ENCODE measurements at places on chromosomes 7 and 10.

DNA sequence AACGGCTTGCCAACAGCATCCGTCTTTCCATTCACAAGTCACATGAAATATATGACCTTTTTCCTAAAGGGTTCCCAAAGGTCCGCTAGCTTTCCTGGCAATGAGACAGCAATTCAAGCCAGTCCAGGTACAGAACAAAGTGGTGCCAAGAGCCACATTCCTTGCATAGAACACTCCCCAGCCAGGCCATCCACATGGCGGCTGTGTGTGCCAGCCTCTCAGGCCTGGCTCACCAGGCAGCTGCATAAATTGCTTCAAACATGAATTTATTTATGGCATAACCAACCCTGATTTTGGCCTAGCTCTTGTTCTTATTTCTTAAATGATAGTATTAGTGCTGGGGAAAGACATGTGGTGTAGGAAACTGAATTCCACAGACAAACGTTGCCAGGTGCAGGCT, 63.7 kb upstream of the CREB5 start:
- no peak for DNase-seq
- H3K4me3 ChIP-seq: no peak overlapping the region
- H3K27ac ChIP-seq: no peak overlapping the region
- no peaks in the 10 kb centered on the region for H3K27me3 ChIP-seq
- no peaks in the 10 kb centered on the region for H3K4me1 ChIP-seq
- no peaks in the 10 kb centered on the region for H3K36me3 ChIP-seq

DNA sequence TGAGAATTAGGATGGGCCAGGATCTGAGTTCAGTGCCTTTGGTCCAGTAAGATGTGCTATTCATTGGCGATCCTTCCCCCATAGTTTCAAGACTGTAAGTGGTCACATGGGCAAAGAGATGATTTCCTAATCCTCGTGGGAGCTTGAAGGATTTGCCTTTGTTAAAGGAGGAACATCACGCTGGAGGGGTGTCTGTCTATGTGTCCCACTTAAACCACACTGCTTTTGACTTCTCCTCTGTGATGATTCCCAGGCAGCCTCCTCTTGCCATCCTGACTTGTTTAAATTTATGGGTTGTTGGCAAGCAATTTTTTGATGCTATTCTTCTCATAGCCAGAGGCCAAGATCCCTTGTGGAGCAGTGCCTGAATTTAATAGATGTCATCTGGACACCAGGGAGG, 154.0 kb downstream of the TCF7L2 start:
- no peak overlapping the region for H3K27ac ChIP-seq
- H3K4me3 ChIP-seq: no peak overlapping the region
- no peaks in the 10 kb centered on the region for H3K36me3 ChIP-seq
- no peak for DNase-seq
- no peaks in the 10 kb centered on the region for H3K27me3 ChIP-seq

- H3K27me3 ChIP-seq: peaks cover under 1% of the 10 kb centered on the region
- peaks cover 5% of the 10 kb centered on the region for H3K4me1 ChIP-seq
- no peak overlapping the region for H3K4me3 ChIP-seq
- no peak overlapping the region for H3K27ac ChIP-seq
- peak; percentile 1 for DNase-seq
Measured at GRCh38 chr10:43233601-43234430, 33.0 kb downstream of the RASGEF1A start.

DNA sequence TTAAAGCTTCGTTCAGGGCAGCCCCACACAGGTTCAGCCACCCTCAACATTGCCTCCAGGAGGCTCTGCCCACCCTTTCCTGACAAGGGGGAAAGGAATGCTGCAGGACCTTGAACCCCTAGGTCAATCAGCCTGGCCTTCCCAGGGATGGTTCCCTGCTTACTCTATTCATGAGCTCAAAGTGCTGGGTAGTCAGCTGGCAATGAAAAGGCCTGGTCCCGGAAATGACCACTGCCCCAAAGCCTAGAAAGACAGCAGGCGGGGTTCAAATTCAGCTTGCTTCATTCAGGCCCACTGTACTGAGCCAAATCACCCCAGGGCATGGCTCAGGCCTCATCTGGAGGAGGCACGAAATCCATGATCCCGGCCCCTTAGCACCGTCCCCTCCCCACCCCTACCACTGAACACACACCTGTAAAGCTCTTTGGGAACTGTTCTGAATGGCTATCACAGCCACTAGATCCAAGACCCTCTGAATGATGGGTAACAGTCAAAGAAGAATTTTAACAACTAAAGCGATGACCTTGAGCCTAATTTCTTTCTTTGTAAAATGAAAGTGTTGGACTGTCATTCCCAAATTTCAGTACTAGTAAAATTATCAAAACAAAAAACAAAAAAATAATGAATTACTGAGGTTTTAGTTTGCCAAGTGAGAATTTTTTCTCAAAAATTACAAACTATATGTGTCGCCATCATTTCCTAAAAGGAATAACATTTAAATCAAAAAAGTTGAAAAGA, 1.0 kb downstream of the URGCP start:
- no peak for DNase-seq
- H3K27ac ChIP-seq: no peak overlapping the region
- H3K4me3 ChIP-seq: peak overlapping the region; percentile 61
- peaks cover 2% of the 10 kb centered on the region for H3K36me3 ChIP-seq

GRCh38 chr10:101778781-101779543, 3.0 kb upstream of the FGF8 start:
- H3K27ac ChIP-seq: no peak overlapping the region
- no peaks in the 10 kb centered on the region for H3K36me3 ChIP-seq
- H3K4me1 ChIP-seq: peaks cover 26% of the 10 kb centered on the region
- peak overlapping the region; percentile 44 for H3K4me3 ChIP-seq
- H3K27me3 ChIP-seq: peaks cover 16% of the 10 kb centered on the region
- no peak for DNase-seq

GRCh38 chr7:50273301-50273700, 31.2 kb upstream of the IKZF1 start:
- H3K27me3 ChIP-seq: no peaks in the 10 kb centered on the region
- H3K4me3 ChIP-seq: no peak overlapping the region
- no peak for DNase-seq
- H3K4me1 ChIP-seq: peaks cover 45% of the 10 kb centered on the region

DNA sequence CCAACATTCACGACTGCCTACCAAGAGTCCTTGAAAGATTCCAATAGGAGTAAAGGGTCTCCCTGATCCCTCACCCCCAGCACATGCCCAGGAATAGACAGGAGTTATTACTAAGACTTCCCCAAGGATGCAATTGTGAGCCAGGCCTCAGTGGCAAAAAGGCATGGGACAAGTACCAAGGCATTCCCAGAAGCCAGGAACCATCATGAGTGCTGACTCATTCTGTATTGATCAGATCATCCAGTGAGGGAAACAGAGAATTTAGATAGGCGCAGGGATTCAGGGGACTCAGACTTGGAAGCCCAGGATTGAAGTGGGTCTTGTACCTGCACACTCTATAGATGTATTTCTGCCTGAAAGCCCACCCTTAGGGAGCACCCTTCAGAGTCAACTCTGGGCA, 21.2 kb downstream of the MBL2 start:
- no peaks in the 10 kb centered on the region for H3K36me3 ChIP-seq
- no peak overlapping the region for H3K27ac ChIP-seq
- no peak for DNase-seq
- H3K4me3 ChIP-seq: no peak overlapping the region
- H3K27me3 ChIP-seq: no peaks in the 10 kb centered on the region

DNA sequence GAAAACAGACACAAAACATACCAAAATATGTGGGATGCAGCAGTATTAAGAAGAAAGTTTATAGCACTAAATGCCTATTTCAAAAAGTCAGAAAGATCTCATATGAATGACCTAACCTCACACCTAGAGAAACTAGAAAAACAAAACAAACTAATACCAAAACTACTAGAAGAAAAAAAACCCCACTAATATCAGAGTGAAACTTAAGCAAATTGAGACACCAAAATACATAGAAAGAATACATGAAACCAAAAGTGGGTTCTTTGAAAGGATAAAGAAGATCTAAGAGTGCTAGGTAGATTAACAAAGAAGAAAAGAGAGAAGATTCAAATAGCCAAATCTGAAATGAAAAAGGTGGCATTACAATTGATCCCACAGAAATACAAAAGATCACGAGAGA, 494.1 kb downstream of the SH2D4B start:
- H3K4me1 ChIP-seq: no peaks in the 10 kb centered on the region
- H3K27ac ChIP-seq: no peak overlapping the region
- no peaks in the 10 kb centered on the region for H3K36me3 ChIP-seq

DNA sequence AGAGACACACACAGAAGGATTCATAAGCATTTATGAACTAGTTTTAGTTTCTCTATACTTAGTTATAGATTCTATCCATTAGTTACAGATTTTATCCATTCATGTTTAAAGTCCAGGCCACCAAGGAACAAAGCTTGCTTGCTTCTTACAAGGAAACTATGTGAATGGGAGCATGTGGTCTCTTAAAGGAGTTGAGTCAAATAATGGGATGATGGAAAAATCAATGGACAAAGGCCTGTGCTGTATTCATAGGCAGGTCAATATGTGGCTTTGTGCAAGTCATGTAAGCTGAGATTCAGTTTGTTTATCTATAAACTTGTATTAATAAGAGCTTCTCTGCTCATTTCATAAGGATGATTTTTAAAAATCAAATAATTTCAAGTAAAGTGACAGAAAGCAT, 172.8 kb upstream of the CDK1 start:
- DNase-seq: no peak
- H3K4me1 ChIP-seq: no peaks in the 10 kb centered on the region
- no peak overlapping the region for H3K27ac ChIP-seq

DNA sequence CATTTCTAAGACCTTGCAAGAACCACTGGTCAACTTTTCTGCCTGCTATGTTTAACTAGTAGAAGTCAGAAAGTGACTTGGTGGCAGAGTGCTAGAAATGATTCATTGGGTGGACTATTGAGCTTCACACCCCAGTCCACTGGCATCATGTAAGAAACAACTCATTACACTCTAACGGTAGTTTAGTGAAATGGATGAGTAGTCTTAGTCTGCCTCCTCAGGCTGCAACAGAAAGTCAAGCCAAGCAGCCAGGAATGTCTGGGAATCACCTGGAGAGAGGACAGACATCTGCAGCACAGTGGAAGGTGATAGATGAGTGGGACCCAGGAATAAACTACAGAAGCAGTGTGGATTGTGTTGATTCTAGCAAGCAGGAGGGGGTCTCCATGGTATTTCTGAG, 125.4 kb downstream of the AUTS2 start:
- H3K36me3 ChIP-seq: no peaks in the 10 kb centered on the region
- no peaks in the 10 kb centered on the region for H3K4me1 ChIP-seq
- H3K4me3 ChIP-seq: no peak overlapping the region

GRCh38 chr10:98344589-98345038, 70.4 kb downstream of the PYROXD2 start:
- no peaks in the 10 kb centered on the region for H3K36me3 ChIP-seq
- no peaks in the 10 kb centered on the region for H3K27me3 ChIP-seq
- no peaks in the 10 kb centered on the region for H3K4me1 ChIP-seq
- no peak overlapping the region for H3K4me3 ChIP-seq
- no peak for DNase-seq

DNA sequence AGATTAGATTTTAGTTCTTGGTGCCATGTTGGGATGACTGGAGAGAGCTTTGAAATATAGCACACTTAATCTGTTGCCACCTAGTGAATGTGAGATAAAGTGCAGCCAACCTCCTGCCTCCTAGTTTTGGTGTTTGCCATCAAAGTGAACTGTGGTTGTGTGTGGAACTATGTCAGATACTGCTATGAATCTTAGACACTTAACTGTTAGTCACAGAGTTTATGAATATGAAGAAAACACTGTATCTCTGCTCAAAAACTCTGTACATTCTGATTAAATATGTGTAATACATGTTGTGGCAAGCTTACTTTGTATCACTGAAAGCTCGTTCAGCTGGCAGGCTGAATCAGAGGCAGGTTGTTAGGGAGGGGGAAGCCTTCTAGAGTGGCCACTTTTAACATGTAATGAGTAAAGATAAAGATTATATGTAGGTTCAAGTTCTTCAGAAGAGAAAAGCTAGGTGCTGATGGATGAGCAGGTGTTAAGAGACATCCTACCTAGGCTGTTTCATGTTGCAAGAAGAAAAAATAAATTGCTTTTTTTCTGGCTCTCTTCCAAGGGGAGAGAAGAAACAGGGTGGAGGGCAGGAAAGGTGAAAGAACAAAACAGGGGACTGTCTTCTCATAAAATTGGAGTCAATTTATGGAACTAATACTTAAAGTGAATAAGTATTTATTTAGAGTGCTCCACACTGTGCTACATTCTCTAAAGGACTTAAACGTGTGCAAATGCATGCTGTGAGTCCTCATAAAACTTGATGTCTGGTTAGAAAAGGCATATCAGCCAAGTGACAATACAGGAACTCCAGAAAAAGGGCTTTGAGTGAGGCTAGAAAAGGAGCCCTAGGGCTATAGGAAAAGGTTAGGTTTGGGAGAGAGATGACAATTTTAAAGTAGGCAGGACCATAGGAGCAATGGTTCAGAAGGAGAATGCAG, 14.1 kb upstream of the LAMB1 start:
- H3K27ac ChIP-seq: no peak overlapping the region
- no peaks in the 10 kb centered on the region for H3K4me1 ChIP-seq
- DNase-seq: no peak
- H3K36me3 ChIP-seq: no peaks in the 10 kb centered on the region
- no peak overlapping the region for H3K4me3 ChIP-seq

- H3K4me1 ChIP-seq: peaks cover 22% of the 10 kb centered on the region
- H3K4me3 ChIP-seq: no peak overlapping the region
- no peaks in the 10 kb centered on the region for H3K36me3 ChIP-seq
- H3K27me3 ChIP-seq: no peaks in the 10 kb centered on the region
- H3K27ac ChIP-seq: no peak overlapping the region
Measured at GRCh38 chr7:151680810-151681209, 161.1 kb upstream of the RHEB start.

DNA sequence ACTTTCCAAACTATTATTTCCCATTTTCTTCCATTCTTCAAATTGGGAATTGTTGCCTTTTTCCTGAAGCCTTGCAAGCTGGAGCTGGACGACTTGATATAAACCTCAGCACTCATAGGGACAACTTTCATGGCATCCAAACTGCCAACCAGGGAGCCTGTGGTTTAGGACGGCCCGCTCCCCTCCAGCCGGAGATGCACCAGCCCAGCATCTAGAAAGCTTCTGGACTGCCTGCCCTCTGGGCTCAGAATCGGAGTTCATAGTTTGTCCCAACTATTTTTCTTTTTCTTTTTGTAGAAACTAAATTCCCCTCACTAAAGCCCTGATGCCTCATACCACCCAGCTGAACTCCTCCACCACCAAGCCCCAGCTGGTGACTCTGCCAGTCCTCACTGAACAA, 200.3 kb downstream of the DNAJB6 start:
- no peaks in the 10 kb centered on the region for H3K36me3 ChIP-seq
- no peak for DNase-seq
- H3K27ac ChIP-seq: no peak overlapping the region
- H3K4me3 ChIP-seq: no peak overlapping the region

GRCh38 chr10:43054593-43054992, 22.3 kb upstream of the RET start:
- no peaks in the 10 kb centered on the region for H3K4me1 ChIP-seq
- no peaks in the 10 kb centered on the region for H3K27me3 ChIP-seq
- H3K27ac ChIP-seq: no peak overlapping the region
- DNase-seq: no peak
- H3K36me3 ChIP-seq: no peaks in the 10 kb centered on the region

DNA sequence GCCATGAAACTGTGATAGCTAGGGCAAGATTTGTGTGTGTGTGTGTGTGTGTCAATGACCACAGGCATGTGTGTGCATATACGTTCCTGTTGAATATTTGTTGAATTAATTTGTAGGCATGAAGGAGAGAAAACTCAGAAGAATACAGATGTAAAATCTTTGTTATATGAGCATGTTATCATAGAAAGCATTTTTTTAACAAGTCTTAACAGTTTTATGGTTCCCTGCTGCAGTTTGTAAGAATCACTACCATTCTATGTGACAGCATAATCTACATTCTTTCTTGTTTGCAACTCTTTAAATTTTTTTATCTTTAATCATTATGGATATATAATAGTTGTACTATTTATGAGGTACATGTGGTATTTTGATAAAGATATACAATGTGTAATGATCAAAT, 130.3 kb downstream of the CD36 start:
- H3K27ac ChIP-seq: no peak overlapping the region
- no peaks in the 10 kb centered on the region for H3K36me3 ChIP-seq
- H3K27me3 ChIP-seq: no peaks in the 10 kb centered on the region
- DNase-seq: no peak
- no peak overlapping the region for H3K4me3 ChIP-seq

Data from T-cell (primary cell).